ENCODE measurements at places on chromosomes 13 and 19.

GRCh38 chr19:14325863-14326262 lies 55.4 kb upstream of the ADGRE5 start:
- DNase-seq: no peak

DNA sequence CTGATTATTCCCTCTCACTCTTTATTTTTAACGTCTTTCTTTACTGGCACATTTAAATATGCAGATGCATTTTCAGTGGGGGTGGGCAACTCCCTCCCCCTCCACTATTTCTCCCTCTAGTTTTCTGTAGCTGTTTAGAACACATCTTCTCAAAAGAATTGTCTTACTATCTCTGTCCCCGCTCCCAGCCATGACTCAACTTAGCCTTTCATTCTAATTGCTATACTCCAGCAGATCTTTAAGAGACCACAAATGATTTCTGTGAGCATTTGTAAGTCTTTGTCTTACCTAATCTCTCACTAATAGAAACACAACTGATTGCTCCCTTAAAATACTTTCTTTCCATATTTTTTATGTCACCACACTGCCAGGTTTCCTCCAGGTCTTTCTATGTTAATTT lies 350.9 kb downstream of the SPRY2 start:
- no peak for DNase-seq

DNA sequence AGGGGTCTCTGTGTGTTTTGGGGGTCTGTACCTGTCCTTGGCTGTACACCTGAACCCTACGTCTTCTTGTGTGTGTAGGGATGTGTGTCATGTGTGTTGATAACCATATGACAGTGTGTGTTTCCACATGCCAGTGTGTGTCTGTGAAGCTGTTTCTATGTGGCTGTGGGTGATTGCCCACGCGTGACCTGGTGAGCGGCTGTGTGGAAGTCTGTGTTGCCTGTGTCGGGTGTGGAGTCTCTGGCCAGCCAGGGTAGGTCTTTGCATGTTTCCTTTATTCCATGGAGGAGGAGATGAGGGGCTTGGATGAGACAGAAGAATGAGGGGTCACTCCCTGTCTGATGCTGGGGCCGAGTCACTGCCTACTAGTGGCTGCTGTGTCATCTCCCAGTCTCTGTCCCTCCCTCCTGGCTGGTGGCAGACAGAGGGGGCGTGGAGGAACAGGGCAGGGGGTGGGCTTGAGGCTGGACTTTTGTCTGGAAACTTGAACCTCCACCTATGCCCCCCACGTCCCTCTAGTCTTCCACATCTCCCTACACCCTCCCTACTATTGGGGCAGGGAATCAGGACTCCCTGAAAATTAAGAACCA lies 2.8 kb upstream of the FOSB start:
- DNase-seq: no peak

DNA sequence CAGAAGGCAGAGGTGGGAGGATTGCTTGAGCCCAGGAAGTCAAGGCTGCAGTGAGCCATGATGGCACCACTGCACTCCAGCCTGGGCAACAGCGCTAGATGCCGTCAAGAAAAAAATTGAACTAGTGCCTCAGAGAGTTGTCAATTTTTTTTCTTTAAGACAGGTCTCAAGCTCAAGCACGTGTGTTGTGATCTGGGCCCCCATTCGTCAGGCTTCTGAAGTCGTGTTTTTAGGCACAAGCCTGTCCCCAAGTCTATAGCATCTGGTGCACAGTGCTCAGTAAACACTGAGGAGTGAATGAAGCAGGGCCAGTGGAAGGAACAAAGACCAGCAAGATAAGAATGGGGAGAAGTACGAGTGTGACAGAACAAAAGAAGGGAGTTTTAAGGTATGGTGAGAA lies 23.7 kb upstream of the LAMP1 start:
- DNase-seq: no peak

- no peak for DNase-seq
Measured at GRCh38 chr19:12888006-12888603, 1.1 kb upstream of the KLF1 start.

- no peak for DNase-seq
Measured at GRCh38 chr13:78239714-78240113, 321.1 kb upstream of the EDNRB start.

- DNase-seq: no peak
Measured at GRCh38 chr13:85255978-85256377, 543.2 kb downstream of the SLITRK6 start.

GRCh38 chr13:107324416-107325204 lies 756.7 kb upstream of the ARGLU1 start:
- DNase-seq: no peak

- no peak for DNase-seq
Measured at GRCh38 chr19:17183858-17184321, 31.3 kb upstream of the USE1 start.

GRCh38 chr13:43472980-43473379 lies 313.8 kb downstream of the ENOX1 start:
- DNase-seq: no peak

DNA sequence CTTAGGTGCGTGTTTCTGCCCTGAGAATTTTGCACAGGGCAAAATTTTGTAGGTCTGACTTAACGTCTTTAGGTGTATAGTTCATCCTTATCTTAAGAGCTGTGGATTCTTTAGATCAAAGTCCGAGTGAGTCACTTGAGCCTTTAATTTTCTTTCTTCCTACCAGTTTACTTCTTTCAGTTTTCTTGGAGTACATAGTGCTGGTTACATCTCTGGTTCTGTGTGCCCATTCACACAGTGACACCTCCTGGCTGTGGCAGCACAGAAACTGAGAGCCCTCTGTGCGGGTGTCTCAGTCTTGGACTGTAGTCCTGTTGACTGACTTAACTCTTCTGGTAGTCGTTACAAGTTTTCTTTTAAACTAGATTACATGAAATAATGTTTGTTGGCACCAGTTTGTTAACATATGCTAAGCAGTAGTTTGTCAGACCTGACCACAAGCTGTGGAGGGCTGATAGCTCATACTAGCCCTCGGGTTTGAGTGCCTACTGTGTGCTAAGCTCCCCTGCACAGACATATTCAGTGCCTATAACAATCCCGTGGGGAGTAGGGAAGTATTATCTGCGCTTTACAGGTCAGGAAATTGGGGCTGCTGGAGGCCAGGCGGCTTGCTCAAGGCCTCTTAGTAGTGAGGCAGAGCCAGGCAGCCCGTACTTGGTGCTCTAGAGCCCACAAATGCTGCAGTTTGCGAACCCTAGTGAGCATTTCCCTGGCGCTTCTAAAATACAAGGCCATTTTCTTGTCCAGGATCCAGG lies 1.6 kb downstream of the GATAD2A start:
- DNase-seq: no peak

GRCh38 chr19:29854033-29854432 lies 42.2 kb downstream of the CCNE1 start:
- DNase-seq: no peak

- DNase-seq: no peak
Measured at GRCh38 chr19:1250437-1251260, 2.3 kb downstream of the MIDN start.

DNA sequence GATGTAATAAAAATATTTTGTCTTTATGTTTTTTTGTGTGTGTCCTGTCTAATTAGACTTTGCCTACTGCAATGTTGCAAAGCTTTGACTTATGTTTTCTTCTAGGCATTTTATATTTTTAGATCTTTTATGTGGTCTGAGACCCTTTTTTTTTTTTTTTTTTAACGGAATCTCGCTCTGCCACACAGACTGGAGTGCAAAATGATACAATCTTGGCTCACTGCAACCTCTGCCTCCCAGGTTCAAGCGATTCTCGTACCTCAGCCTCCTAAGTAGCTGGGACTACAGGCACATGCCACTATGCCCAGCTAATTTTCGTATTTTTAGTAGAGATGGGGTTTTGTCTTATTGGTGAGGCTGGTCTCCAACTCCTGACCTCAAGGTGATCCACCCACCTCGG lies 8.5 kb upstream of the ZNF304 start:
- no peak for DNase-seq

DNA sequence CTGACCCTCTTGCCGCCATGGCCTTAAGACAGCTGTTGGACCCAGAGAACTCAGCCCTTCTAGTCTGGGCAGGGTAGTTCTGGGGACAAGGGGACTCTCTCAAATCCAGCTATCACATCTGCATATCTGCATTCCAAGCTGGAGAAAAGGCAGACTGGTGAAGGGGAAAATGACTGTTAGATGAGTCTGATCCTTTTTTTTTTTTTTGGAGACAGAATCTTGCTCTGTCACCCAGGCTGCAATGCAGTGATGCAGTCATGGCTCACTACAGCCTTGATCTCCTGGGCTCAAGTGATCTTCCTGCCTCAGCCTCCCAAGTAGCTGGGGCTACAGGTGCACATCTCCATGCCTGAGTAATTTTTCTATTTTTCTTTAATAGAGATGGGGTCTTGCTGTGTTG lies 114.3 kb downstream of the SIPA1L3 start:
- no peak for DNase-seq

- DNase-seq: no peak
Measured at GRCh38 chr13:78576261-78576660, 27.1 kb downstream of the POU4F1 start.

DNA sequence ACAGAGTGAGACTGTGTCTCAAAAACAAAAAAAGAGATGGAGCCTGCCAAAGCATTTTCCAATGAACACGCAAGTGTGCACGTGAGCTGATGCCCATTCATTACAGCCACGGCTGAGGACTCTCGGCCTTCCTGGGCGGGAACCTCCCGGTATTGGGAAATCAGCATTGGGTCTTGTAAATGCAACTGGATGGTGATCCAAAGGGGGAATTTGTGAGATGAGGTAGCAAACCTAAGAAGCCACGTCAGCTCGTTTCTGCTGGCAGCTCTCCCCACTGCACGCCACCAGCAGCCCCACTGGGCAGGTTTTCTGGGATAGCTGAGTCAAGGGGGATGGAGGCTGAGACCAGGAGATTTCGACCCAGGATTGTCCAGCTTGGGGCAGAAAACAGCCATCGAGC lies 11.5 kb downstream of the C13orf46 start:
- DNase-seq: no peak

DNA sequence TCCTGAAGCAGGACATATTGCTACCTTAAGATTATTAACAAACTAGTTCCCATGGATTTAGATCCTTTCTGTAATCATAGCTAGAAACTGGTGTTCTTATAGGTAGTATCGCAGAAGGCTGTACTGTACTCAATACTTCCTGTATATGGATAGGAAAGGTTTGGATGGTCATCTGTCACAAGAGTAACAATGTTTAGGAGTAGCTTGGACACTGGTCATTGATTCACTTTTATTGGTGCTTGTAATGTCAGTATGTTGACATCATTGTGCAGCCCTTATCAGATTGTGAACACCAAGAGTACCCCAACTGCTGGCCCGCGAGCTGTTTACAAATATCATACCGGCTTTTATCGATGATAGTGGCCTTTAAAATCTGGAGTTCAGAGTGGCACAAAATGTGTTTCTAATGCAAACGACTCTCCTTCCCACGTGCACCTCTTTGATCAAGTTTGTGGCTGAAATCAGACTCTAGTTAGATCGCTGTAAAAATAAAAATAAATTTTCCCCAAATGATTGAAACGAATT lies 605 bp upstream of the CDK8 start:
- DNase-seq: no peak

DNA sequence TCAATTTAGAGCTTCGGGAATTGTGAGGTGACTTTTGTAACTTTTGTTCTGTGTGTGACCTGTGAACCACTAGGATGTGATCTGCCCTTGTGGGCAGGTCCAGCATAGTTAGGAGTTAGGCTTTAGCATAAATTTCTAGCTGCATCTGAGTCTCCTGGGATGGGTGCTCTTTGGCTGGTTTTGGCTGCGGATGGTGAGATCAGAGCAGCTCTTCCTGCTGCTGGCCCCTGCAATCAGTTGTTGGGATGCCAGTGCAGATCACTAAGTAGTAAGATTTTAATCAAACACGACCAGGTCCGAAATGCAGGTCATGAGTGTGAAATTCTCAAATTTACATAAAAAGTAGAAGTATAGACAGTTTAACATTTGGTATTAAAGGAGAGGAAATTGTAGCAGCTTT lies 8.5 kb downstream of the CEBPG start:
- DNase-seq: no peak

GRCh38 chr19:46198756-46199155 lies 30.8 kb upstream of the IGFL1 start:
- no peak for DNase-seq

GRCh38 chr19:38717051-38717450 lies 27.2 kb downstream of the CAPN12 start:
- DNase-seq: no peak

- DNase-seq: no peak
Measured at GRCh38 chr13:20326276-20326675, 94.2 kb upstream of the GJB6 start.

GRCh38 chr13:27182844-27183497 lies 11.4 kb upstream of the USP12 start:
- DNase-seq: no peak

DNA sequence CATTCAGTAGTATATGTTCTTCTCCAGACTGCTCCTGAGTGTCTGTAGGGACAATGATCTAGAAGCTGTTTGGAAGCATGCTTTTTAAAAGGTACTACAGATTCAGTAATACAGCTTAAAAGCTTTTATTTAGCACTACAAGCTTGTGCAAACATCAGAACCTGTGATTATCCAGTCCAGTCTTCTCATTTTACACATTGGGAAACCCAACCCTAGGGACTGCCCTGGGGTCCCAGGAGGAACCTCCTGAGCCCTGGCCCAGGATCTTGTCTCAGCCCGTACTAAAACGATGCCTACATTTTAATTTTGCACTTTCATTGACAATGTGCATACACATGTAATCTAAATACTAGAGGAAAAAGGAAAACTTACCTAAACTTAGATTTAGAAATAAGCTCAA lies 12.5 kb downstream of the DOCK9 start:
- no peak for DNase-seq

DNA sequence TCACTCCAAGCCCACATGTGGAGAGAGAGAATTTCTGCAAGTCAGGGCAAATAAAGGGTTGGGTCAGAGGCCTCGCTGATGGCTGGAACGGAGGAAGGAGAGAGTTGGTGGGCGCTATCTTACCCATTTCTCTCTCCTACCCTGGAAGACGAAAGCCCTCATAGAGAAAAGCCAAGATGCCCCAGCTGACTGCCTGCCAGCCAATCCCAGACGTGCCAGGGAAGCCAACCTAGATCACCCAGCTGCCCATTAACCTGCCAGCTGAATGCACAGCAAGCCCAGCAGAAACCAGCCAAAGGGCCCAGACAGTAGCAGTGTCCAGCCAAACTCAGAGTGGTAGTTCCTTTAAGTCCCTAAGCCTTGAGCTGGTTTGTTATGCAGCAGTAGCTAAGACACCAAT lies 167.0 kb upstream of the ZNF507 start:
- no peak for DNase-seq

DNA sequence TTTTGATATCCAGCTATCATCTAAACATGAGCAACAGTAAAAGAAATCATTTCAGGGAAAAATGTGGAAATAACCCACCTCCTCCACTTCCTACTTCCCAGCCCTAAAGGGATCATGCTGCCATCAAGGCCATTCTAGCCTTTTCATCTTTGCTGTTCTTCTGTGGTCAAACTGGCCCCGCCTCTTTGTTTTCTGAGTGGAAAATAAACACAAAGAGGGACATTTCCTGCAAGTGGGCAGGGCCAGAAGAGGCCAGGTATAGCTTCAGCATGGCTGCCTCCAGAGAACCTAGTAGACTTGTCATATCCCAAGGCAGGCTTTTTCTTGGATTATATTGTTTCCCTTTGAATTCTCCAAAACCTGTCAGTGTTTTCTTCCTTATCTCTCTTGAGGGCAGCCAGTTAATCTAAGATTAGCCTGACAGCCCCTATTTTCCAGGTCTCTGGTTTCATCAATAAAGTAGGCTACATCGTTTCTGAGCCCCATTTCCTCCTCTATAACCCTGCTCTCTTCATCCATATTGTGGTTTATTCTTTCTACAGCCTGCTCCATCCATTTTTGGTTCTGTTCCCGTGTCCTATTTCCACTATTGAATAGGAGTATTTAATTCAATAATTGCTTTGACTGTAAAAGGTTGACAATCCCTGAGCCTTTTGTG lies 117.6 kb downstream of the GPC6 start:
- no peak for DNase-seq

GRCh38 chr13:101624210-101624922 lies 171.9 kb downstream of the ITGBL1 start:
- no peak for DNase-seq

Measured in activated CD4-positive, CD25-positive, alpha-beta regulatory T cell (primary cell).